ENCODE measurements at places on chromosomes 12 and 14. TPM values are rescaled to one million over a fixed set of nuclear protein-coding genes. Genes with fewer than 3 reads are reported as not detected.
A peak's percentile ranks its signal among the peaks of the same experiment; 100 is the strongest.

- H3K27ac ChIP-seq, result peak overlapping the region; percentile 64
- peak overlapping the region; percentile 91 for H3K4me3 ChIP-seq
- H3K27me3 ChIP-seq, result no peaks in the 10 kb centered on the region
- H3K4me1 ChIP-seq, result peaks cover 31% of the 10 kb centered on the region
- no peak for DNase-seq
- H3K36me3 ChIP-seq, result peaks cover 7% of the 10 kb centered on the region
Measured at GRCh38 chr12:100141666-100141997, 1.0 kb downstream of the BLTP3B start.

- H3K4me1 ChIP-seq, result 0 out of 2 replicates have a peak, but pooled peaks cover 3% of the 10 kb centered on the region
- H3K4me3 ChIP-seq, result no peak overlapping the region
- no peaks in the 10 kb centered on the region for H3K36me3 ChIP-seq
- no peaks in the 10 kb centered on the region for H3K27me3 ChIP-seq
- H3K27ac ChIP-seq, result no peak overlapping the region
Measured at GRCh38 chr12:81949841-81950308, 190.7 kb upstream of the PPFIA2 start.

DNA sequence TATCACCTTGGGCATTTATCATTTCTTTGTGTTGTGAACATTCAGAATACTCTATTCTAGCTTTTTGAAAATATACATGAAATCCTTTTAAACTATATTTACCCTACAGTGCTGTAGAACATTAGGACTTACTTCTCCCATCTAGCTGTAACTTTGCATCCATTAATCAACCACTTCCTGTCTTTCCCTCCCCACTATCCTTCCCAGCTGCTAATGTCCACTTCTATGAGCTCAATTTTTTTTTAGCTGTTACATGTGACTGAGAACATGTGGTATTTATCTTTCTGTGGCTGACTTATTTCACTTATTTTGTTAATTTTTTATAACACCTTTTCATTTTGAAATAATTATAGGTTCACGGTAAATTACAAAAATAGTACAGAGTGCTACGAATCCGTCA is 136.0 kb downstream of the LMNTD1 start:
- no peak overlapping the region for H3K4me3 ChIP-seq
- no peak for DNase-seq
- H3K27me3 ChIP-seq, result no peaks in the 10 kb centered on the region
- H3K4me1 ChIP-seq, result no peaks in the 10 kb centered on the region
- H3K27ac ChIP-seq, result no peak overlapping the region

GRCh38 chr12:71036526-71036925 is 116.0 kb upstream of the PTPRR start:
- no peak overlapping the region for H3K27ac ChIP-seq
- H3K36me3 ChIP-seq, result no peaks in the 10 kb centered on the region
- no peaks in the 10 kb centered on the region for H3K27me3 ChIP-seq
- DNase-seq, result no peak

DNA sequence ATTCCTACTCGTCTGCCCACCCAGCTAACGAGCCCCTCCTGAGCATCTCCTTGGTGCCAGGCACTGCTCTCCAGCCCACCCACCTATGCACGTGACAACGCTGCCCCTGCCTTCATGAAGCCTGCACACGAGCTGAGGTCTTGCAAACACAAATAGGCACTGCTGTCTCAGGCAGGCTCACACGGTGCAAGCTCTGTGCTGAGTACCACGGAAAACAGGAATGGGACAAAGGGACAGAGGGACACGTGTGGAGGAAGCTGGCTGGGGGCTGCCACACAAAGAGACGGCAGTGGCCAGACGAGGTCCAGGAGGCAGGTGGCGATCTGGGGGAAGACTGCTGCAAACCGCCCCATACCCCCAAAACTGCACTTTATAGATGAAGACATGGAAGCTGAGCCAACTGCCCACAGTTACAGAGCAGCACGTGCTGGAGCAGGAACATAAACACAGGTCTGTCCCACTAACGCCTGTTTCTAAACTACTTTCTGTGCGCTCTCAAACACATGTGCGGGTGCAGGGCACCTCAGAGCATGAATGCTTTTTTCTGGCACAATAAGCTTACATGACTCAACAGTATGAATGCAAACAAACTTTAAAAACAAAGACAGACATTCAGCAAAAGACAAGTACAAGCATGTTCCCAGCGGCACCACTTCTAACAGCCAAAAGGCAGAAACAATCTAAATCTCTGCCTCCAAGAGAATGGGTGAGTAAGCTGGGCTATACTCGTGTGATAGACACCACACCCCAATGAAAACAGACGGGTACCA is 64.5 kb downstream of the AMN start:
- H3K27ac ChIP-seq, result peak overlapping the region; percentile 58
- no peak overlapping the region for H3K4me3 ChIP-seq
- H3K36me3 ChIP-seq, result peaks cover 72% of the 10 kb centered on the region
- H3K4me1 ChIP-seq, result 0 out of 2 replicates have a peak, but pooled peaks cover 4% of the 10 kb centered on the region
- H3K27me3 ChIP-seq, result no peaks in the 10 kb centered on the region

- no peak overlapping the region for H3K27ac ChIP-seq
- no peaks in the 10 kb centered on the region for H3K4me1 ChIP-seq
- peaks cover 9% of the 10 kb centered on the region for H3K27me3 ChIP-seq
- H3K36me3 ChIP-seq, result 0 out of 2 replicates have a peak, but pooled peaks cover 2% of the 10 kb centered on the region
- no peak for DNase-seq
Measured at GRCh38 chr14:100604709-100605108, 17.5 kb upstream of the BEGAIN start.

- H3K4me1 ChIP-seq, result no peaks in the 10 kb centered on the region
- H3K36me3 ChIP-seq, result peaks cover 41% of the 10 kb centered on the region
- H3K27me3 ChIP-seq, result no peaks in the 10 kb centered on the region
- H3K27ac ChIP-seq, result no peak overlapping the region
- no peak for DNase-seq
- no peak overlapping the region for H3K4me3 ChIP-seq
Measured at GRCh38 chr14:66473223-66473622, 12.9 kb upstream of the CCDC196 start.

GRCh38 chr12:42935756-42936155 is 346.2 kb upstream of the PRICKLE1 start:
- no peaks in the 10 kb centered on the region for H3K27me3 ChIP-seq
- no peak overlapping the region for H3K4me3 ChIP-seq
- no peak overlapping the region for H3K27ac ChIP-seq
- no peak for DNase-seq

GRCh38 chr12:112905451-112906089 is 1.2 kb upstream of the OAS1 start:
- peaks cover 4% of the 10 kb centered on the region for H3K27me3 ChIP-seq
- peaks cover 8% of the 10 kb centered on the region for H3K36me3 ChIP-seq
- peaks cover 11% of the 10 kb centered on the region for H3K4me1 ChIP-seq
- H3K4me3 ChIP-seq, result no peak overlapping the region
- DNase-seq, result no peak

- H3K4me3 ChIP-seq, result no peak overlapping the region
- H3K4me1 ChIP-seq, result peaks cover 3% of the 10 kb centered on the region
- no peak for DNase-seq
- no peaks in the 10 kb centered on the region for H3K27me3 ChIP-seq
Measured at GRCh38 chr14:84090837-84091236, 1439.1 kb upstream of the FLRT2 start.

GRCh38 chr14:28895389-28895788 is 128.8 kb downstream of the FOXG1 start:
- H3K36me3 ChIP-seq, result no peaks in the 10 kb centered on the region
- H3K27ac ChIP-seq, result no peak overlapping the region
- DNase-seq, result no peak
- no peaks in the 10 kb centered on the region for H3K4me1 ChIP-seq
- H3K27me3 ChIP-seq, result no peaks in the 10 kb centered on the region

GRCh38 chr14:73829526-73830431 is 21.9 kb upstream of the PTGR2 start:
- H3K36me3 ChIP-seq, result no peaks in the 10 kb centered on the region
- H3K4me1 ChIP-seq, result peaks cover 17% of the 10 kb centered on the region
- no peak for DNase-seq
- H3K27ac ChIP-seq, result no peak overlapping the region
- no peak overlapping the region for H3K4me3 ChIP-seq

DNA sequence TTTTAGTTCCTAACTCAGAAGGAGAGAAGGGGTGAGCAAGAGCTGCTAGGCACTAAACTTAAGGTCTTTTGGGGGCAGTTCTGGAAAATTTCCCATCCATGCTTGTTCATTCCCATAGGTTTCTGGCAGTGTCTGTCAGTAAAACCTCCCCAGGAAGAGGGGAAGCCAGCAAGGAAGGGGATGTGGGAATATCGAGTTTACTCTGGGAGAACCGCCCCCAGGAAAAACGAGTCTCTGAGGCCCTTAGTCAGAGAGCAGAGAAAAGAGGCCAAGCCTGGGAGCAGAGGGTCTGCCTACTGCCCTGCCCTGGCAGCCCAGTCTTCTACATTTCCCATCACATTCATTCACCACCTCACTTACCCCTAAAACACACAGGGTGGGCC is 55.9 kb downstream of the TMCC3 start:
- no peak overlapping the region for H3K4me3 ChIP-seq
- peaks cover 16% of the 10 kb centered on the region for H3K4me1 ChIP-seq
- H3K36me3 ChIP-seq, result no peaks in the 10 kb centered on the region
- no peak for DNase-seq
- H3K27ac ChIP-seq, result no peak overlapping the region

GRCh38 chr14:97380539-97380941 is 583.4 kb downstream of the VRK1 start:
- no peak for DNase-seq
- peaks cover 50% of the 10 kb centered on the region for H3K27me3 ChIP-seq
- no peak overlapping the region for H3K4me3 ChIP-seq
- H3K27ac ChIP-seq, result no peak overlapping the region

DNA sequence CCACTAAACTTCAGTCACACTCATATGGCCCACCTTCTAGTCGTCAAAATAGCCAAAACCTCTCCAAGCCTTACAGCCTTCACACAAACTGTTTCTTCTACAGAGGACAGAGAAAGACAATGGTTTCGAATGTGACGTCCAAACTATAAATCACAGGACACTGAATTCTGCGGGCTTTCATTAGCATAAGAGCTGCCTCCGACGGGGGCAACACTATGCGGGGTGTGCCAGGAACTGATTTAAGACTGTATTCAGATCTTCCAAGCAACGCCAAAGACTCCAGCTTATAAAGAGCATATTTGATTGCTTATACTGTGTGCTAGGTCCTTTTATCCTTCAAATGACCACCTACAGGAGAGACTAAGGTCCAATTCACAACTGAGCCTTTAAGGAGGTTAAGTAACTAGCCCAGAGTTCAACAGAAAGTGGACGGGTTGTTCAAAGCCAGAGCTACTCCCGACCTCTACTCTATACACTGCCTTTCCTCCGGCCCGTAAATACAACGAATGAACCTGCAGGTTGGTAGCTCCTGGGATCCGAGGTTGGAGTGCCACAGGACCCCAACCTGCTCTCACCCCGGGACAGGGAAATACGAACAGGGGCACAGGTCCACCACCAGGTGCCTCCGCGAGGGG is 575 bp downstream of the L2HGDH start:
- H3K27me3 ChIP-seq, result peaks cover 6% of the 10 kb centered on the region
- peak overlapping the region; percentile 86 for H3K4me3 ChIP-seq
- H3K36me3 ChIP-seq, result peaks cover 35% of the 10 kb centered on the region
- H3K27ac ChIP-seq, result peak overlapping the region; percentile 62

DNA sequence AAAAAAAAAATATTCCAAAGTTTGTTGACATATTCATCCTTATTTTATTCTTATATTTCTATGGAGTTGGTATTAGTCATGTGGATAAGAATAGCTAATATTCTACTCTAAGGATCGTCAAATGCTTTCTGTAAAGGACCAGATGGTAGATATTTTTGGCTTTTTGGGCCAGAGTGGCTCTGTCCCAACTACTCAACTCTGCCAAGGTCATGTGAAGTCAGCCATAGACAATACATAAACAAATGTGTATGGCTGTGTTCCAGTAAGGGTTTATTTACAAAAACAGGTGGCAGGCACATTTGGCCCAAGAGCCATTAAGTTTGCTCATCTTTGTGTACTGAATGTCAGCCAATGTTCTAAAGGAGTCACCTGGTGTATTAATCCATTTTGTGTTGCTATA is 131.8 kb downstream of the TBX5 start:
- peaks cover 82% of the 10 kb centered on the region for H3K4me1 ChIP-seq
- DNase-seq, result no peak
- H3K27ac ChIP-seq, result peak overlapping the region; percentile 94
- H3K27me3 ChIP-seq, result no peaks in the 10 kb centered on the region

DNA sequence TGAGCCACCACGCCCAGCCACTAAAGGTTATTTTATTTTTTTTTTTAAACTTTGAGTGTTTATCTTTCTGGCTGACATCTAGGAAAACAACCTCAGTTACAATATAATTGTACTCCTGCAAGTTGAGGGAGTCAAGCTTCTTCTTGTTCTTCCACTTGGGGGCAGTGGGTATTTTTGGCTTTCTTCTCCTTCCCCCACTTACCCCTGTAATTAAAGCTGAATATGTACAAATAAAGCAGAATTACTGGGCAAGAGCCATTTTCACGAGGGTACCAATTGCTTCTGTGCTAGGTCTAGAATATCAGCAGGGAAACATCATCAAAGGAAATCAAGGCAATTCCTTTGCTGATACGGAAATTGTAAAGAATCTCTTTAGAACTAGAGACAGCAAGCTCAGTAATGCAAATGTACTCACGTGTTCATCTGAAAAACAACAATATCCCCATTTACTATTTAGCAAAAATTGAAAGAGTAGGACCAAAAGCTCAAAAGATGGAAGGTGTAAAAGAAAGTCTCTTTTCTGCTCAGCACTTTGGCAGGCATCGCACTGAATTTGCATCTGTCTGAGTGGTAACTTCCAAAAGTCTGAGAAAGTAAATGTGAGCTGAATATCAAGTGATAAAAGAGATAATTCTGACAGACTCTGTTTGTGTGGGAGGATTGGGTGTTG is 72.8 kb downstream of the TAOK3 start:
- no peak overlapping the region for H3K4me3 ChIP-seq
- H3K27ac ChIP-seq, result no peak overlapping the region
- H3K36me3 ChIP-seq, result no peaks in the 10 kb centered on the region
- no peaks in the 10 kb centered on the region for H3K27me3 ChIP-seq

DNA sequence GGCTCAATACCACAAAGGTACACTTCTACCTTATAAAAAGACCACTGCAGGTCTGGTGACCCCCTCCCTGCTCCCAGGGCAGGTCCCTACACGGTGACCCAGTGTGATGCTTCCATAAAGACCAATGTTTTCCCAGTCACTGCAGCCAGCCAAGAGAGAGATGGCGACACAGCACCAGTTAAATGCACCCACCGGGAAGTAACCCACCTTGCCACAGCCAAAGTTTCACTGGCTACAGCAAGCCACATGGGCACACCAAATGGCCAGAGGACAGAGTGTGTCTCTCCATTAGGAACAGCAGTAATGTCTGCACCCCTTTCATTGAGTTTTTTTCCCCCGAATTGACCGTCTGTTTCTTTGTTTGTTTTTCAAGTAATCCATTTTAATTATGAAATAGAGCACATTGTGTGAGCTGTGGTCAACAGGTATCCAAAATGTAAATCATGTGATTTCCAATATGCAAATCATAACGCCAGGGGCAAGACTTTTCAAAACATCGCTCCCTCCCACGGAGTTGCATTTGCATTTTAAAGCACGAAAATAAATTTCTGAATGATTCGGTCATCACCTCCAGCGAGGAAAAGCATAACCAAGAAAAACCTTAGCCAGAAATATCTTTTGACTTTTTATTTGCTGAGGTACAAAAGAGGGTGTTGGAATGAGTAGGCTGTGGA is 48.9 kb upstream of the EML1 start:
- peaks cover 5% of the 10 kb centered on the region for H3K27me3 ChIP-seq
- peak overlapping the region; percentile 66 for H3K27ac ChIP-seq
- H3K4me1 ChIP-seq, result peaks cover 26% of the 10 kb centered on the region
- H3K36me3 ChIP-seq, result no peaks in the 10 kb centered on the region
- DNase-seq, result peak; percentile 44

The SYCP3 gene
- total RNA-seq, result not detected

The CLEC4D gene
- total RNA-seq, result not detected

The TRPV4 gene
- total RNA-seq, result 2.9 TPM

The CPNE6 gene
- total RNA-seq, result not detected

The PMCH gene
- total RNA-seq, result not detected

The DCN gene
- total RNA-seq, result 2.0 TPM

The PPP1R12A gene
- total RNA-seq, result 83.8 TPM

The SERPINA3 gene
- 3.5 TPM for total RNA-seq

The LRRC43 gene
- total RNA-seq, result 0.21 TPM
